ENCODE measurements at places on chromosomes 4 and X.
A peak's percentile ranks its signal among the peaks of the same experiment; 100 is the strongest.

GRCh38 chr4:57234252-57234775 is 124.1 kb upstream of the IGFBP7 start:
- no peak for DNase-seq

GRCh38 chr4:157057218-157057617 is 18.7 kb upstream of the GLRB start:
- DNase-seq, result no peak

- no peak for DNase-seq
Measured at GRCh38 chr4:131978120-131978519, 1171.0 kb upstream of the PCDH10 start.

GRCh38 chr4:82123934-82124333 is 249.9 kb downstream of the HNRNPD start:
- no peak for DNase-seq

DNA sequence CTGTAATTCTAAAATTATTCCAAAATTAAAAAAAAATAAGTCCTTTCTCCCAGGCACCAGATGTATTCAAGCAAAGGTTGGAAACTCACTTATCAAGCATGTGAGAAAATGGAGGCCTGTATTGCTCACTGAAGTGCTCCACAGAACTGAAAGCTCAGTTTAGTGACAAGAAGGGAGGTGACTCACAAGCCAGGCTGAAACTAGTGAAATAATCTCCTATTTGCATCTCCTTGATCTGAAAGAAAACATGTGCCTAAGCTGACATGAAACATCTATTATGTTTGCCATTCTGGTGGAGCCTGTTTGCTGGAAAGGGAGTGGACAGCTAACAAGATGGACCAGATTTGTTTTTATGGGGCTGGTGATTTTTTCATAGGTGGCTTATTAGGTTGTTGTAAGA is 54.0 kb upstream of the AMELX start:
- peak; percentile 15 for DNase-seq

- DNase-seq, result no peak
Measured at GRCh38 chrX:136794080-136794479, 13.3 kb upstream of the ARHGEF6 start.

GRCh38 chr4:156515295-156515694 is 456.3 kb downstream of the PDGFC start:
- no peak for DNase-seq

GRCh38 chr4:82248903-82249632 is 124.7 kb downstream of the HNRNPD start:
- no peak for DNase-seq

GRCh38 chr4:21790438-21791029 is 158.0 kb downstream of the KCNIP4 start:
- DNase-seq, result no peak

DNA sequence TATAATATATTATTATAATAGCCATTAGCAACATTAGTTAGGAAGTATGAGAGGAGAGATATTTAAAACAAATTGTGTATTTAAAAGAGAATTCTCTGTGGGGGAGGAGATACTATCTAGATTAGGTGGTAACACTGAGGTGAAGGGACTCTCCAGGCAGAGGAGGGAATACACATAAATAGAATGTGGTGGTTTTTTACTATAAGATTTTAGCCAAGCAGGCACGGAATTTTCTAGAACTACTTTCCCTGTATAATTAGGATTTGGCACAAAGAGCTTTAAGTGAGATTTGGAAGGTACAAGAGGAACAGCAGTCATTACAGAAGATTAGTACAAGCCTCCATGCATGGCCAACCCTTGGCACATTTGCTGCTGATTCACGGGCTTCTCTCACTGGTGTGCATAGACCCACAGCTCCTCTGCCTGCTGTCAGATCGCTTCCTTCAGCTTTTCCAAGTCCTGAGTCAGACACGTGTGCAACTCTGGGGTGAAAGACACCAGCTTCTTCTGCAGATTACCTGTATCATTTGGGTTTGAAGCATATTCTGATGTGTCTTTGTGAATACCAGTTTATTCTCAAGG is 685.5 kb downstream of the KCTD8 start:
- DNase-seq, result no peak

DNA sequence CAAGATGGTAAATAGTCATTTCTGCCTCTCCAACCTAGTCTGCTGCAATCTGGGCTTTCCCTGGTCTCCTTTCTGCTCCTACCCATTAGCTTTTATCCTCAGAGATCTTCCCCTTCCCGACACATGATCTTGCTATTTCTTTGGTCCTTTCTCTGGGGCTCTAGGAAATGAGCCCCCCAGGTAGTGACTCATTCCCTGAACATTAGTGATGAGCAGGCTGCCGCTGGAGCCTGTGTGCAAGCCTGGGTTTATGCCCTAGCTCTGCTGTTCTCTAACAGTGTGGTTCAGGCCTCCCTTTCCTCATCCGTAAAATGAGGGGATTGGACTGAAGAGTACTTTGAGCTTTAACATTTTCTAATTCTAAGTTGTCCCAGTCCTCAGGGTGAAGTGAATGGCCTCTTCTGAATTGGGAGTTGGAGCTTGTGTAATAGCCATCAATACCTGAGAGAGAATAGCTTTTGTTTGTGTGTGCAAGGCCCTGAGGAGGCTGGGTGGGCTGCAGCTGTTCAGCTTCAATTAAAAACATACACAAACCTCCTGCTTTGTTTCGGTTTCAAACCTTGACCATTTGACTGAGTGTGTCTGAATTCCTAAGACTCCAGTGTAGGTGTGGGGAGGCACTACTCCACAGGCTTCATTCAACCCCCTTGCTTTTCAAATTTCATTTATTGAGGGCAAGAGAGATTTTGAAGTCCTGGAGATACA is 115.6 kb upstream of the SCML1 start:
- DNase-seq, result no peak

GRCh38 chr4:41303372-41304118 is 46.8 kb downstream of the UCHL1 start:
- DNase-seq, result no peak

DNA sequence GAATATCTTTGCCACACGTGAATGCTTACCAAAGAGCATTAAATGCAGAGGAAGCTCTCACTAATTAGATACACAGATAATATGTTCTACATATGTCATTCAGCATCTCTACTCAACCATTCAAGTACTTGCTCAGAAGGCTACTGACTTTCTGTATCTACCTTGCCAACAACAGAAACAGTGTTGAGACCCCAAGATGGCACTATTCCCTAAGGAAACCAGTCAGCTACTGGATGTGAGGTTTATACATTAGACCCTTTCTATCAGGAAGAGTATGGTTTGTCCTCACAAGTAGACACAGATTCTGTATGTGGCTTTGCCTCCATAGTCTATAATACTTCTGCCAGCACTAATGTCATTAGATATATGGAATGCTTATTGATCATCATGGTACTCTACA is 443.9 kb upstream of the INTU start:
- DNase-seq, result no peak

GRCh38 chrX:57241967-57242366 is 44.5 kb upstream of the FAAH2 start:
- no peak for DNase-seq

GRCh38 chr4:8916906-8917305 is 45.3 kb upstream of the HMX1 start:
- no peak for DNase-seq

- no peak for DNase-seq
Measured at GRCh38 chr4:185554365-185555126, 19.2 kb upstream of the PDLIM3 start.

DNA sequence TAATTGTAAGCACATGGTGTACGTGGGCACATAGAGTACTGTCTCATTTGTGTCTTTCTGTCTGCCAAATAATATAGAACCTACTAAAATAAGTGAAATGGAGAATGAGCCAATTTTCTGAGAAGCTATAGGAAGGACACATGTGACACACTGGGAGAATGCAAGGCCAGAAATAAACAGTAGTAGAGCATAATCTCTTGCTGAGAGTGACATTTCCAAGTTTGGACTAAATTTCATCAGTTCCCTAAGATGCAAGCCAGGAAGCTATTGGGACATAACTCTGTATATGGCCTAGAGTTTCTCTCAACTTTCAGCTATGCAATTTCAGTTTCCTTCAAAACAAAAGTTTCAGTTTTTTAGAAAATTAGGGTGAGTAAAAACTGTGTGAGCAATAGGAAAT is 638.7 kb downstream of the PCDH18 start:
- no peak for DNase-seq

DNA sequence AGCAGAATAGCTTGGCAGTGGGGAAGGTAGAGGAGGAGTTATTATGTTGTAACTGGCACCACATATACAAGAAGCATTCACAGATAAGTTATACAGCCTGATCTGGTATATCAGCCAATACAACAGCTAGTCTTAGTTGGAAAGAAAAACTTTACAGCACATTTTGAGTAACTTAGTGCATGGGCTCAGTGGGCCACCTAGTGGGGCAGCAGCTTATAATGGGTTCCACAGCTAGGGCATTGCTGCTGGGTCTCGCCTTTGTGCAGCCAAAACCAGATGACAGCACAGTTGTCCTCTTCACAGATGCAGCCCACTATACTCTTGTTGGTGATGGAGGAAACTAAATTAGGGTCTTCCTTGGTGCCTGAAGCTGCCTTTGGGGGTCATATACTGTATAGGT is 448.1 kb upstream of the RASGEF1B start:
- DNase-seq, result no peak

DNA sequence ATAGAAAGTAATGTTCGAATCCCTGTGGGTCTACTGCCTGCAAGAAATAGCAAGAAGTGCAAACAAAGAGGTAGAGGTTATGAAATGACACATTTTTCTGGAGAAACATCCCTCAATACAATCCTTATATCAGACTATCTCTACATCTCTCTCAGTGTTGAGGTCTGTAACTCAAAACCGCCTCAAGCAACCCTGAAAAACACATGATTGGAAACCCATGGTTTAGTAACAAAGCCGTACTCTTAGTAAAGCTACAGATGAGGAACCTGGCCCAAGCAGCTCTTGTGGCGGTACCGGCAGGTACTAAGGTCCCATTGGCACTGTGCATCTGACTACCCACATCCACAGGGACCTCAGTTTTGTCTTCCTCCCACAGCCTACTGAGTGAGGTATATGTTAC is 53.9 kb downstream of the IRF2 start:
- no peak for DNase-seq

- peak; percentile 28 for DNase-seq
Measured at GRCh38 chr4:52566136-52567031, 92.7 kb downstream of the USP46 start.

DNA sequence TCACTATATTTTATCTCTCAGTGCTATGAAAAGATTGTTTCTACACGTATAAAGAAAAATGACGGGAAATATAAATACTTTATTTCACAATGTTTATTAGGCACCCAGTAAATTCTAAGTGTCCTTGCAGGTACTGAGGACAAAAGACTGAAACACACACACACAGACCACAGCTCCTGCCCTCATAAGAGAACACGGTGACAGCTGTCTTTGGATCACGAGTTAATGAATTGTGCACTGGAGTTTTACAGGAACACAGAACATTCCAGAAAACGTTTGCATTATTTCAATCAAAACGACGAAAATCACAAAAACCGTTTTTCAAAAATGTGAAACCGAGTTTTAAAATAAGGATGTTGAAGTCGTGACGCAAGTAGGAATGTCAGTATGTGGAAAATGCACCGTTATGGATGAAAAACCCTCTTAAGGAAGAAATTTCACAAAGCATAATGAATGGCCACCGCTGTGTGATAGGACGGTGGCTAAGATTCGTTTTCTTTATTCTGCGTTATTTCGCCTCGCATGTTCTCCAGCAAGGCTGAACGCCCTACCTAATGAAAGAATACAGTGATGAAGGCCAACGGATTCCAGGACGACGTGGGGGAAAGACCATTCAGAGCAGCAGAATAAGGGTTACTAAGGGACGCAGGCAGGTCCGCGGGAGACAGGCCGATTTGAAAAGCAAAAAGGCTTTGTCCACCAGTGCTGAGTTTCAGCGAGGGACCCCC is 24.2 kb downstream of the FAM156A start:
- no peak for DNase-seq

- no peak for DNase-seq
Measured at GRCh38 chr4:115780835-115781234, 667.4 kb upstream of the NDST4 start.

DNA sequence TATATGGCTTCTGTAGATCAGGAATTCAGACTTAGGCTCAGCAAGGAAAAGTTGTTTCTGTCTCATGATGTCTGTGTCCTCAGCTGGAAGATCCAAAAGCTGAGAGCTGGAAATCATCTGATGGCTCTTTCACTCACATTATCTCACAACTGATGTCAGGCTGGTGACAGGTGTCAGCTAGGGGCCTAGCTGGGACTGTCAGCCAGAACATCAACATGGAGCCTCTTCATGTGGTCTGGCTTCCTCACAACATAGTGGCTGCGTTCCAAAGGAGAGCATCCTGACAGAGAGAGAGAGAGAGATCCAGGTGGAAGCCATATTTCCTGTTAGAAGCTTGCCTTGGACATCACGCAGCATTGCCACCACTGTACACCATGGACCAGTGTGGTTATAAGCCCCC is 10.6 kb upstream of the INTS6L start:
- DNase-seq, result no peak

- DNase-seq, result no peak
Measured at GRCh38 chrX:81259020-81259713, 57.3 kb downstream of the SH3BGRL start.

- no peak for DNase-seq
Measured at GRCh38 chrX:77160301-77160700, 286.9 kb upstream of the FGF16 start.

DNA sequence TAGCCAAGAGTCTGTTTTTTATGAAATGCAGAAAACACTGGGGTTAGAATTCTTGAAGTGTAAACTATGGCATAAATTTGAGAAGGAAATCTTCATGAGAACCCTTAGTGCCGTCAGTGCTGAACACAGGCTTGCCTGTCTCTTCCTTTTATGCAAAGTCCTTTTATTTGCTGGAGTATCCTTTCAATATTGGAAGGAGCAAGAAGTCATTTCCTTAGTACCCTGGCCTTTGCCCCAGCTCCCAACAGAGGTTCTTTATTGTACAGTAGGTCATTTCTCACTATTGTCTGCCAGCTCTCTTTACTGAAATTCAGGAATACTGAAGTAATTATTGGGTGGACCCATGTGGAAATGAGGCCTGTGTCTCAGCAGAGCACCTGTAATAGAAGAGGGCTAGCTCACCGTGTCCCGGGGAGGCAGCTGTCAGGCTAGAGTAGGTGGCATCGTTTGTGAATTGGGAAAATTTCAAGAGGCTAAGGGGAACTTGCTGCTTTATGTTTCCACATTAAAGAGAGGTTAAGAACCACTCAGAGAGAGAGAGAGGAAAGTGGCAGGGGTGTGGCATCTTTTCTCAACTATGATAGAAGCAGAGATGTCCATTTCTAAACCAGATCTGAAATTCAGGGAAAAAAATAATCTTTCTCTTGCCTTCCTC is 8.7 kb downstream of the FHDC1 start:
- no peak for DNase-seq

DNA sequence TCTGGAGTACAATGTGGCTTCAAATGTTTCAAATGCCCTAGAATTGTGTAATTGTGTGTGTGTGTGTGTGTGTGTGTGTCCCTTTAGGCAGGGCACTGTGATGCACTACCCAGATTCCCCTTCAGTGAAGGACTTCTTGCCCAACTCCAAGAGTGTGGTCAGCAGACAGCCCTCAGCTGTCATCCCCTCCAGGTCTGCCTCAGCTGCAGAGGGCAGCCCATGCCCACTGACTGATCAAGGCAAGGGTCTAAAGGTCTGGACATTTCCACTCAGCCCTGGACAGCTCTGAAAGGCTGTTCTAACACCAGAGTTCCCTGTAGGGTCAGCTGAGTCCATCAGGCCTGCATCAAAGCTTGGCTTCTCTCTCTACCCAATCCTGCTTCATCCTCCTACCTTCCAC is 83.9 kb upstream of the USP9X start:
- DNase-seq, result no peak

Data from HS-5 (cell line).